Left renal pelvis (tissue), 4 donors: ENCODE measurements at places on chromosomes 3 and 15. TPM values are rescaled to one million over a fixed set of nuclear protein-coding genes. Genes with fewer than 3 reads are reported as not detected.

GRCh38 chr3:178655488-178655887 is 119.3 kb downstream of the KCNMB2 start:
- no peak for DNase-seq

- no peak for DNase-seq
These were observed 37.4 kb upstream of the MAGEF1 start for GRCh38 chr3:184749168-184749744.

- DNase-seq: no peak
These were observed 4.8 kb upstream of the SLC26A6 start for GRCh38 chr3:48639944-48640606.

DNA sequence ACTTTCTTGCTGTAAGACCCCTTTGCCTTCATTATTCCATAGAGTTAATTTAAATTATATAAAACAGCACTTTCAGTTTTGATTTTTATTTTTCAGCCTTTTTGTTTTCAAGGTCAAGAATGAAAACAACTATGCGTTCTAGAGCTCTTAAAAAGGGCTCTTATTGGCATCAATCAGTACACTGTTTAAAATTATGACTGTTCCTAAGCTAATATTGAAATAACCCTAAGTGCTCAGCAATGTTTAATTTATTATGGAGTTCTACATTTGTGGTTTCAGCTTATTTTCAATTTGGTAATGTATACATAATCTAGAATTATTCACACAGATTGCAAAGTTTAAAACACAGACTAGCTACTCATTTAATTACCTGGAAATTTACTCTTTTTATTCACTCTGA is 179.4 kb downstream of the MBNL1 start:
- no peak for DNase-seq

The CYP19A1 gene
- polyA plus RNA-seq: not detected

The ACP3 gene
- polyA plus RNA-seq: 61.3 TPM
